ENCODE measurements at places on chromosomes 7 and 10.

- DNase-seq, result no peak
Measured at GRCh38 chr10:116183733-116184511, 89.1 kb downstream of the GFRA1 start.

GRCh38 chr10:79296431-79296830 is 50.8 kb upstream of the PPIF start:
- DNase-seq, result no peak

- no peak for DNase-seq
Measured at GRCh38 chr7:98472521-98472954, 71.6 kb upstream of the BAIAP2L1 start.

GRCh38 chr10:100827819-100828737 is 82.7 kb downstream of the PAX2 start:
- peak; percentile 22 for DNase-seq

GRCh38 chr7:151426904-151427704 is 12.8 kb downstream of the CRYGN start:
- DNase-seq, result no peak

DNA sequence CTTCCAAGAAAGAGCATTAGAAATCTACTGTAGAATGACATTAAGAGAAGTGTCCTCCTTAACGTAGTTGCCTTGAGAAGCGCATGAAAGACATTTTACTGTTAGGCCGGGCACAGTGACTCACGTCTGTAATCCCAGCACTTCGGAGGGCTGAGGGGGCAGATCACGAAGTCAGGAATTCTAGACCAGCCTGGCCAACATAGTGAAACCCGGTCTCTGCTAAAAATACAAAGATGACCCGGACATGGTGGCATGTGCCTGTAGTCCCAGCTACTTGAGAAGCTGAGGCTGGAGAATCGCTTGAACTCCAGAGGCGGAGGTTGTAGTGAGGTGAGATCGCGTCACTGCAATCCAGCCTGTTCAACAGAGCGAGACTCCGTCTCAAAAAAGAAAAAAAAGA is 28.9 kb downstream of the TARP start:
- DNase-seq, result no peak

- DNase-seq, result no peak
Measured at GRCh38 chr7:5554287-5554610, 130.6 kb upstream of the TNRC18 start.

- no peak for DNase-seq
Measured at GRCh38 chr10:108450280-108450679, 1285.8 kb upstream of the SORCS1 start.

DNA sequence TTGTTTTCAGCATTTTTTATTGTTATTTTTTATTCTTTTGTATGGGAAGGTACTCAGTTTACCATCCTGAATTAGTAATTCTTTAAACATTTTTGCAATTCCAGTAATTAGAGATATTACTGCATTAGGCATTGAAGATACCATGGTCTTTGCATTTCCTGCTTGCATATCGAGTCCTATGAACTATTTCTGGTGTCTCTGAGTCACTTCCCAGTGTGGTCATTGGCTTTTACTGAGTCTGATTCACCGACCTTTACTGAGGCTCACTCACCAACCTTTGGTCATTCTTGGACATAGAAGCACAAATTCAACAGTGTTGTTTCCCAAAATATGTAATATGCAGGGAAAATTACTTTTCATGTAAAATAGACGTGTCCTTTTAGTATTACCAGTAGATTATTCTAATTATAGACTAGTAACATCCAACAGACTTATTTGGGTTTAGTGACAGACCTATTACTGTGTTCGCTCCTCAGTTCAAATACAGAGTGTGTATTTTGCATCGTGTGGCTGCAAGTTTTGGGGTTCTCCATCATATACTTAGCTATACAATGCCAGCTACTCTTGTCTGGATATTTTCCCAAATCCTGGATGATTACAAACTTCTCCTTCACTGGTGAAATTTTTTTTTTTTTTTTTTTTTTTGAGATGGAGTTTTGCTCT is 180.7 kb upstream of the PRSS1 start:
- no peak for DNase-seq

GRCh38 chr7:26376175-26376917 is 84.7 kb downstream of the SNX10 start:
- DNase-seq, result peak; percentile 25

DNA sequence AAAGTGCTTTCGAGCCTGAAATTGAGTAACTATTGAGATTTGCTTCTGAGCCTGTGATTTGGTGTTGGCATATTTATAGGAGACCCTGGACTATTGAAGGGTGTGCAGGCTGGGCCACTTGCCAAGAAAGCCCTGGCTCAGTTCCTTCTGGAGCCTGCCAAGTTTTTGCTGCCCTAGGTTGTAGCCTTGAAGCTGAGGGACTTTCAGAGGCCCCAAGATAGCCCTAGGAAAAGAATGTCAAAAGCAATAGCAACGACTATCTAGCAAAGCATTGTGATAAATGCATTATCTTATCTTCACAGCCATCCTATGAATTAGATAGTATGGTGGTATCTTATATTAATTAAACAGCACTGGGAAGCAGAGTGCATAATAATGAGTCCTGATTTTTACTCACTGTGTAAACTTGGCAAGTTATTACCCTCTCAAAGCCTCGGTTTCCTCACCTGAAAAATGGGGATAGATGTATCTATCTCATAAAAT is 473.7 kb upstream of the PODXL start:
- no peak for DNase-seq

GRCh38 chr7:40498924-40499510 is 364.2 kb downstream of the SUGCT start:
- no peak for DNase-seq

DNA sequence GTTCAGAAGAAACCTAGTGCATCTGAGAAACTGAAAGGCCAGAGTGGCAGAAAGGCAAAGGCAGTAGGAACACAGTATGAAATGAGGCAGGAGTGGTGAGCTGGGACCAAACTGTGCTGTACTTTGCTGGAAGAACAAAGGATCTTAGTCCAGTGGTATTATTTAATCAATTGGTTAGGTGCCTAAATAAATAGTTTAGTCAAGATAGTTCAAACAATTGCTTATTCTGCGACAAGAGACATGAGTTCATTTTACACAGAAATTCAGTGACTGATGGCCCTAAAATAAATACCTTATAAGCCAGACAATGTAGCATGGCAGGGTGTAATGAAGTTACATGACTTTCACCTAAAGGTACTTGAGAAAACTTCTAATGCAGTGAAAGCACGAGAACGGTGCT is 181.8 kb upstream of the LRRN3 start:
- no peak for DNase-seq

DNA sequence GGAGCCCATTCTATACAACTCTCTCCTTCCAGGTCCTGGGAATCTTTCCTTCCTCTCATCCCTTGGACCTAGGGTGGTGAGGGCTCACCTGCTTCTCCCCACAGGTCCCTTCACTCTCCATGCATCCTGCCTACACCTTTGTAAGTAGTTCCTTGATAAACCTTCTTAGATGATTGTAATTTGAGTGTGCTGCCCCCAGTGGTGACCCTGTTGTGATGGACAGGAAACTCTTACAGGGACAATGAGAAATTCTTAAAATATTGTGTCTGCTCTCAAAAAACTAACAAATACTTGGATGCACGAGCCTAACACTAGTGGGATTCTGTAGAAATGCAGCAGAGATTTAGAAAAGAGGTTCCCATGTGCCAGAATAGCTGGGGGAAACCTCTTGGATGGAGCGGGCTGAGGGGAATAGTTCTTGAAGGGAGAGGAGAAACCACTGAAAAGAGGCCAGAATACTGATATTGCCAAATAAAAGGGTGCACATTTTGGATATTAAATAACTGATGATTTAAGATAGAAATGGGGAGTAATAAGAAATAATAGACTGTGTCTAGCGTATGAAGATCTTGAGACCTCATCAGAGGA is 6.7 kb upstream of the PAXIP1 start:
- peak; percentile 22 for DNase-seq

Data from activated CD4-positive, alpha-beta T cell treated with anti-CD3 and anti-CD28 coated beads, Interleukin-2, Interleukin-4, amounts not matched to agents 100 ng/mL and 50 ng/mL, durations not matched to agents 16 hours and 8 hours (primary cell).